ENCODE measurements at places on chromosomes 6 and 20. TPM values are rescaled to one million over a fixed set of nuclear protein-coding genes. Genes with fewer than 3 reads are reported as not detected.

- no peak for DNase-seq
Measured at GRCh38 chr20:46626758-46627157, 24.5 kb downstream of the SLC13A3 start.

DNA sequence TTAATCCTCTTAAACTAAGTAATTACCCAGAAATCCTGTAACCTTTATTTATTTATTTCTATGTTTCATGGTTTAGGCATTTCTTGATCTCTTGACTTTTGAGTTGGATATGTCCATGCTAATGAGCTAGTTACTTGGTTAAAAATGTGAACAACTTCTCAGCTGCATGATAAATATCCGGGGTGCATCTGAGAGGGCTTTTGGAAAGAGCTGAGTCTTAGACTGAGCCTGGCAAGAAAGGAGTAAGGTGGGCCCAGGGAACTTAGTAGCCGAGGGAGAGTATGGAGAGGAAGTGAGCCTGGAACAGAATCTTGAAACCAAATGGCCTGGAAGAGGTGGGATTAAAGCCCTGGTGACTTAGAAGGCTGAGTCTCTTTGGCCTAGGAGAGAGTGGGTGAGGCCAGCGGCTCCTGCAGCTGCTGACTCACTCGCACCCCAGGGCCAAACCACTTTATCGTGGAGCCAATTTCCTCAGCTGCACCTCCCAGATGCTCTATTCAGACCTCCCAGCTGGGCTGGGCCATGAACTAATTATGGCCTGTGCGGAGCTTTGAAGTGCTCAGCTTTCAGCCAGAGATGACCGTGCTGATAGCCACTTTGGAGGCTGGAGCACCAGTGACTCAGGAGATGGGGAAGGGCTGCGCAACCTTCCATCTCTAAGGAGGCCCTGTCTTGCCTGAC lies 19.1 kb downstream of the TGM3 start:
- DNase-seq = no peak

GRCh38 chr20:47042464-47042863 lies 147.8 kb downstream of the EYA2 start:
- no peak for DNase-seq

DNA sequence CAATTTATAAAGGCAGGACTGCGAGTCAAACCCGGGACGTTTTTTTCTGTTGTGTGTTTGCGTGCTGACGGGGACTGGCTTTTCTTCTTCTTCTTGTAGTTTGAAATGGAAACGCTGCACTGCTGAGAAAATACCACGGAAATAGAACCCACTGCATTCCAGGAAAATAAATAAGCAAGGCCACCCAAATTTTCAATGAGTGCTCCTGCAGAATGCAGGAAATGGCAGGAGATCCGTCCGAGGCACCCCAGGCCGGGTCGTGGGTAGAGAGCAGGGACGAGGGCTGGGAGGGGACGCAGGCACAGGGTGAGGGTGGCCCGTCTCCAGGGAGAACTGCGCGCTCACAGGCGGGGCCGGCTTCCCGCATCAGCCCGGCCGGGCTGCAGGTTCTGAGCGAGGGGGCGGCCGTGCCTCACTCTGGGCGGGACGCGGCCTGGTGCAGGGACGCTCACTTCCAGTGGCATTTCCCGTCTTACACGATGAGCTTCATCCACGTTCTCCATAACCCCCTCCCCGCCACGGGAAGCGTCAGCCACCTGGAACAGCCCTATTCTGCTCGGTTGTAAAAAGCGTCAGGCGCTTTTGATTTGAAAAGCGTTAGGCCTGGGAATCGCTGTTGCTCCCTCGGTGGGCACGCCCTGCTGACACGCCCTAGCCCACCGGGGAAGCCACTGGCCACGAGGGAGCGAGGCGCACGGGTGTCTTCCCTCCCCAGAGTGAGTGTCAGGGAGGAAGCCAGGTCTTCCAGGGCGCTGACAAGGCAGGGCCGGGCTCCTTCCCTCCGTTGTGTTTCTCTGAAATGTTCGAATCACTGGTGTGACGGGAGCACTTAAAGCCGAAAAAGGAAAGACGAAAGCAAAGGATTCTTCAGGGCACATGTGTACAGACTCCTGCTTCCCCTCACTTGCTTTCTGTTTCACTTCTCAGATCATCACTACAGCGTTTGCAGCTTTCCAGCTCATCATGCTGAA lies 17.9 kb upstream of the EXOC2 start:
- peak; percentile 70 for DNase-seq

GNRH2 gene
- 0.36 TPM for total RNA-seq
